ENCODE measurements at places on chromosomes 11 and 22.

DNA sequence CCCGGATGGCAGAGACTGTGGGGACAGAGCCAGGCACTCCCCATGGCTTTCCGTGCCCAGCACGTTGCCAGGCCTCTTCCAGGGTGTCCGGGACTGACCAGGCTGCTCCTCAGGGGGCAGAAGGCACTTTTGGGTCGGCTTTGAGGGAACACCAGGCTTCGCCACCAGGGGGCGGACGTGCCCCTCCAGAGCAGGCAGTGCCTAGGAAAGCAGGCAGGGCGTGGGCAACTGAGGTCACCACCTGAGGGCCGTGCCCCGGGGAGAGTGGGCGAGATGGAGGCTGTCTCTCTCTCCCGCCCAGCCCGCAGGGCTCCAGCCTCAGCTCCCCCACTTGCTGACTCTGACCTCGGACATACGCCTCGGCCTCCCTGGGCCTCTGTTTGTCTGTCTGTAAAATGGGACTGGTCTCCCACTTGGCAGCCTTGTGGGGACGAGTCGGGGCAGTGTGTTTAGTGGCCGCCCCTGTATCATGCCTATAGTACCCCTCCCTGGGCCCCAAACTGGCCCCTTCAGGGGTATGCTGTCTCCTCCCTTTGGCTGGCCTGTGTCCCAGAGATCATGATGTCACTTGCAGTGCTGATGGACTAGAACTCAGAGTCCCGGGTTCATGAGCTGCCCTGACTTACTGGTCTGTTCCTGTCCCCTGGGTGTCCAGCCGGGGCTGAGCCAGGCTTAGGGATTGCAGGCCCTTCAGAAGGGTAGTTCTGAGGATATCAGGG, 4.4 kb upstream of the PRR5 start:
- peak; percentile 68 for DNase-seq

DNA sequence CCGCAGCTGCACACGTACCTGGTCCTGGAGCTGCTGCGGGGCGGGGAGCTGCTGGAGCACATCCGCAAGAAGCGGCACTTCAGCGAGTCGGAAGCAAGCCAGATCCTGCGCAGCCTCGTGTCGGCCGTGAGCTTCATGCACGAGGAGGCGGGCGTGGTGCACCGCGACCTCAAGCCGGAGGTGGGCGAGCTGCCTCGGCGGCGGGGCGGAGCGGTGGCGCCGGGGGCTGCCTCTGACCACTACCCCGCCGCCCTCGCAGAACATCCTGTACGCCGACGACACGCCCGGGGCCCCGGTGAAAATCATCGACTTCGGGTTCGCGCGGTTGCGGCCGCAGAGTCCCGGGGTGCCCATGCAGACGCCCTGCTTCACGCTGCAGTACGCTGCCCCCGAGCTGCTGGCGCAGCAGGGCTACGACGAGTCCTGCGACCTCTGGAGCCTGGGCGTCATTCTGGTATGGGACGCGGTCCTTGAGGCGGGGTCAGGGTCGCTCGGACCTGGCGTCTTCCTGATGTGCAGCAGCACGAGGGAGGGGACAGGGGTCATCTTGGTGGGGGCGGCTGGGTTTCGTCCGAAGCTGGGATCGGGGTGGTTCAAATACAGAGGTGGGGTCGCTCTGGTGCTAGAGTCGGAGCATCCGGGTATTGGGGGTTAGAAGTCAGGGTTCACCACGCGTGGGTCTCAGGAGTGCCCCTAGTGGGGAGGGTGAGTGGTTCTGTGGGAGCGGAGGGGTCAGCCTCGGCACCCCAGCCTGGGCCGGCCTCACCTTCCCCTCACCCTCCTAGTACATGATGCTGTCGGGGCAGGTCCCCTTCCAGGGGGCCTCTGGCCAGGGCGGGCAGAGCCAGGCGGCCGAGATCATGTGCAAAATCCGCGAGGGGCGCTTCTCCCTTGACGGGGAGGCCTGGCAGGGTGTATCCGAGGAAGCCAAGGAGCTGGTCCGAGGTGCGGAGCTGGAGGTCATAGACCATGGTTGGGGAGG, 10.8 kb downstream of the RPS6KA4 start:
- DNase-seq, result no peak

DNA sequence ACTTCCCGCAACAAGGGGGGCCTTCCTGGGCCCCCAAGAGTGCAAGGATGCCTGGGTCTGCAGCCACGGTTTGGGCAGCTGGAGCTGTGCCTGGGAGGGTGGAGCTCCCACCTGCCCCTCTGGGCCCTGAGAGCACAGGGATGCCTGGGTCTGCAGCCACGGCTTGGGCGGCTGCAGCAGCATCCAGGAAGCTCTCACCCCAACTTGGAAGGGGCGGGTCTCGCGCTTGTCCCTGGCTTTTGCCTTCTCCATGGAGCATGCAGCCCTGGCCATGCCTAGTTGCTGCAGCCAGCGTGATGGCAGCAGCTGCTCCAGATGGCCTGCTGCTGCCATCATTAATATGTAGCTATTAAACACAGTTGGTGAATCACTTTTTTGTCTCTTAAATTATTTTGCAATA, 35.4 kb downstream of the NAGA start:
- peak; percentile 28 for DNase-seq

- no peak for DNase-seq
Observed at GRCh38 chr11:12086271-12087074, 23.9 kb upstream of the MICAL2 start.

- no peak for DNase-seq
Observed at GRCh38 chr11:62921573-62922188, 518 bp upstream of the CHRM1 start.
